ENCODE measurements at places on chromosomes 4 and X. TPM values are rescaled to one million over a fixed set of nuclear protein-coding genes. Genes with fewer than 3 reads are reported as not detected.
A peak's percentile ranks its signal among the peaks of the same experiment; 100 is the strongest.

The FHDC1 gene
- 0.32 TPM for polyA plus RNA-seq

The PF4V1 gene
- not detected for polyA plus RNA-seq

The IL9R gene
- polyA plus RNA-seq: 0.13 TPM

The EPGN gene
- polyA plus RNA-seq: not detected

The BBS7 gene
- polyA plus RNA-seq: 11.1 TPM

The TNIP3 gene
- 0.38 TPM for polyA plus RNA-seq

The CITED1 gene
- 0.30 TPM for polyA plus RNA-seq

The MAGEA2B gene
- not detected for polyA plus RNA-seq

- DNase-seq: no peak
Observed at GRCh38 chr4:102454268-102454667, 46.9 kb upstream of the NFKB1 start.

DNA sequence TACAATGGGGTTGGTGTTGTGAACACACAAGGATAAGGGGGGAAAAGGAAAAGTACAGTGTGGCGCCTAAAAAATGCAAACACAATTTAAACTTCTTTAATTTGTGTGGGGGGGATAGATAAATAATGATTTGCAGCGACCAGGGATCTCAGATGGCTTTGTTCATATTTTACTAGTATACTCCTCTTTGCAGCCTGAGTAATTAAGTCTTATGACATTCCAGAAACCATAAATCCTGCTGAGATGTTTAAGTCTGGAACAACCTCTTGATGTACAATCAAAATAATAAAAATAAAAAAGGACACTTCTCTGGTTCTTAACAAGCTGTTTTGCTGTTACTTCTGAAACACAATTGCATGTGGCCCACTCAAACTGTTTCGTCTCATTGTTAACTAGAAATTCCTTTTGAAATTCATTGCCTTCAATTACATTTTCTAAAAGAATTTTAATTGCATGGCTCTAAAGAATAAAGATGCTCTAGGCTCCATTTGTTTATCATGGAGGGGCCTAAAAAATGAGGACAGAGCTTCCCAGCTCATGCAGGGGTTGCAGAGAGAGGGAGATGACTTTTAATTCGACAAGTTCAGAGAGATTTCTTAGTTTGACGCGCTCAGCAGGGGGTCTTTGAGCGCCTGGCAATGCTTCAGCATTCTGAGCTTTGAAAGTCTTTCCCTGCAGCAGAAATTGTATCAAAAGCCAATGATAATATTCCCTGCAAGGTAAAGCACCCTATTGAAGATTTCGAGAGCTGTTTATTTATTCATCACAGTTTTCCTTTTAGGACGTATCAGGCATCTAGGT is 892.4 kb upstream of the TENM3 start:
- no peak for DNase-seq

GRCh38 chrX:40424259-40424658 is 156.5 kb upstream of the ATP6AP2 start:
- no peak for DNase-seq

GRCh38 chrX:150868625-150869024 is 29.8 kb downstream of the CD99L2 start:
- DNase-seq: no peak

GRCh38 chrX:109774706-109775105 is 41.6 kb upstream of the ACSL4 start:
- peak; percentile 11 for DNase-seq

DNA sequence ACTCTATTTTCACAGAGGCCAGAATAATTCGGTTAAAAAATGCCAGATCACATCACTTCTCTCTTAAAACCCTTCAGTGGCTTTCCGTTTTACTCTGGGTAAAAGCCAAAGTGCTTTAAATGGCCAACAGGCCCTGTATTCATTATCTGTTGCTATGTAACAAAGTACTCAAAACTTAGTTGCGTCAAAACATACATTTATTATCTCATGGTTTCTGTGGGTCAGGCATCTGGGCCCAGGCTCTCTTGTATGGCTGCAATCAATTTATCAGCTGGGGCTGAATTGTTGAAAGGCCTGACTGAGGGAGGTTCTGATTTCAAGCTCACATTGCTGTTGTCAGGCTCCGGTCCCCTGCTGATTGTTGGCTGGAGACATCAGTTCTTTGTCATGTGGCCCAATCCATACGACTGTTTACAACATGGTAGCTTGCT is 72.7 kb upstream of the H2AZ1 start:
- DNase-seq: no peak

GRCh38 chrX:18886344-18887161 is 97.4 kb downstream of the PHKA2 start:
- DNase-seq: peak; percentile 84

DNA sequence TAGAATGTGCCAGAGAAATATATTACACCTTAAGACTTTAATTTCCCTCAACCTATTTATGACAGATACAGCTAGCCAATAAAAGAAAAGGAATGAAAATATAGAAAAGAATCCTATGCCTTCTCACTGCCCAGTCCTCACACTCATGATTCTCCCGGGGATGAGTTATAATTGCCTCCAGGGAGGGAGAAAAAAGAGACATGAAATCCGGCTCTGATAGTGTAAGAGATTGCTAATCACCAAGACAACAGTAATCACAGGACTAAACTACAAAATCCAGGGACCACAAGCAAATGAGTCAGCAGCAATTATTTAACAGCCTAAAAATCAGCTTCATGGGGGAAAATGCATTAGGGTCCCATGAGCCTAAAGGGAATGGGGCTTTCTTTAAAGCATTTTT is 95.9 kb upstream of the DUSP21 start:
- DNase-seq: peak; percentile 9

DNA sequence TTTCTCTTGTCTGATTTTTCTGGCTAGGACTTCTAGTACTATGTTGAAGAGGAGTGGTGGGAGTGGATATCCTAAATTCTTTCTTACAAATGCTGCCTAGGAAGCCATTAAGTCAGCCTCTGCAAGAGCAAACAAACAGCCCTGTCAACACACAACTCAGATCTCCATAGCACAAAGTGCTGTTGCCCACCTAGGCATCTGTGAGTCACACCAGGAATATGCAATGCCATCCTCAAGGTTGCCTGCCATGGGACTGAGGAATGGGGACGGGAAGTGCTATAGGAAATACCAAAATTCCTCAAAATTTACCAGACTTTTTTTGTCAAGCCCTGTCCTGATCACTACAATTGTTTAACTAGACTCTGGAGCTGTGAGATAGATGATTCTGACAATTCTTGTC is 466.9 kb downstream of the FSTL5 start:
- DNase-seq: peak; percentile 4

DNA sequence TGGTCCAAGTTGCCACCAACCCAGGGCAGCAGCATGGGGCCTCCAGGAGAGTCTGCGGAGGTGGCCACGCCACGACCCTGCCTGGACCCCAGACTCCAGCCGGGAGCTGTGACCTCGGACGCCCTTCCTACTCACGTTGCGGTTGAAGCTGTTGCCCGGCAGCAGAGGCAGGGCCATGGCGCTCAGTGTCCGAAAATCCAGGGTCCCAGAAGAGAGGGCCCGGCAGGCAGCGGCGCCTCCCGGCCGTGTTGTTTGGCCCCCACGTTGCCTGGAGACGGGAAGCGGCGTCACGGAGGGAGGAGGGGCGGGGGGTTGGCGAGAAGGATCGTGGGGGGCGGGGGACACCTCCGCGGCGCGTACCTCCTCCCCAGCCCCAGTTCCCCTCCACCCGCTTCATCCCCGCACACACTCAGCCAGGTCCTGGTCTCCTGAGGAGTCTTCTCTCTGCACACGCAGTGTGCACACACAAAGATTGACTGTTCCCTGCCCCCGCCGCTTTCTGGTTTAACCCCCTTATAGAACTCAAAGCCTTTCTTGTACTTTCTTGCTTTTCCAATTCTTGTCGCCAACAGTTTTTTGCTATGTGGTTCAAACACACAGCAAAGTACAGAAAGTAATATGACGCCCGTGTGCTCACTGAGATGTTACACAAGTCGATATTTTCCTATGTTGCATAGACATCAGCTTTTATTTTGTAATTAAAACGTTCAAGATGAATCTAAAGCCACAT is at the start of gene EFHC2:
EFHC2 (minus strand) TSS at position 261 of the 730 bp plus-strand sequence; CDS start at position 177, 84 bp downstream.
- peak; percentile 6 for DNase-seq

GRCh38 chr4:88928852-88929251 is 128.1 kb downstream of the FAM13A start:
- no peak for DNase-seq

DNA sequence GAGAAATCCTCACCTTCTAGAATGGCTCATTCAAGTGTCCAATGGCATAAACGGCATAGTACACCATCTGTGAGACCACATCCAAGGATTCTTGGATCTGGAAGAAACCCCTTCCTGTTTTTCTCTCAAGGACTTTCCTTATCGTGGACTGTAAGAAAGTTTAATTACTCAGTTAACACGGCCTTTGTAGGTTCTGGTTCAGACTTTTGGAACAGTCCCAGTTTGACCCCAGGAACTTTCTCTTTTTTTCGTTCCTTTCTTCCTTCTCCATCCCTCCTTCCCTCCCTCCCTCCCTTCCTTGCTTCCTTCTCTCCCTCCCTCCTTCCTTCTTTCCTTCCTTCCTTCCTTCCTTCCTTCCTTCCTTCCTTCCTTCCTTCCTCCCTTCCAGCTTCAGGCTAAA is 343.5 kb upstream of the SMIM31 start:
- no peak for DNase-seq

DNA sequence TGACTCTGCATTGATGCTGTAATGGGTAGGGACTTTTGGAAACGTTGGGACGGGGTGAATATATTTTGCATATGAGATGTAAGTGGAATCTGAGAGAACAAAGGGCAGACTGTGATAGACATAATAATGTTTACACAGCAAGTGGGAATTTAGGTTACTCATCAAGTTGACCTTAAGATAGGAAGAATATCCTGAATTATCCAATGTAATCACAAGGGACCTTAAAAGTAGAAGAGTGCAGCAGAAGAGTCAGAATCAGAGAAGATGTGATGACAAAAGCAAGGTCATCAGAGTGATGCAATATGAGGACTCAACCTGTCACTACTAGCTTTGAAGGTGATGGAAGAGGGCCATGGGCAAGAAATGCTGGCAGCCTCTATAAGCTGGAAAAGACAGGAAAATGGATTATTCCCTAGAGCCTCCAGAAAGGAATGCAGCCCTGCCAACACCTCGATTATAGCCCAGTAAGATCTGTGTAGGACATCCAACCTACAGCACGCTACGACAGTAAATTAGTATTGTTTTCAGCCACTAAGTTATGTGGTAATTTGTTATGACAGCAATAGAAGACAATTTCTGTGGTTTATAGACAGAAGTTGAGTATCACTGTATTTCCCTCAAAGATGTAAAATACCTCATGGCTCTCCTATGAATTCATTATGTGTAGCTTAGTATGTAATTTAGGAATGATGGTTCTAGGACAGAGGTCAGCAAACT is 26.4 kb downstream of the MORC4 start:
- DNase-seq: no peak

GRCh38 chrX:15114743-15115566 is 154.9 kb downstream of the ASB9 start:
- DNase-seq: no peak

DNA sequence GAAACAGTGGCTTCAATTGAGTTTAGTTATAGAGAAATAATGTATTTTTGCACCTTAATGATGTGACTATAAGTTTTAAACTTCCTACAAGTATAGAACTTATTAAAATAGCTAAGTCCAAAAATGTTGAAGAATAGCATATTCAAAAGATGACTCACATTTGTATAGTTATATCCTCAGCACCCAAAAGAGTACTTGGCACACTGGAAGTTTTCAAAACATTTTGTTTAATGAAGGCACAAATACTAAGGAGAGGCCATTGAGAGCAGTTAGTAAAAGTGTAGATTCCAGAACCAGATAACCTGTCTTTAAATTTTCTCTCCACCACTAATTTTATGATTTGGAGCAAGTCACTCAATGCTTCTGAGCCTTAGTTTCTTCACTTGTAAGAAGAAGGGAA is 226.9 kb upstream of the MID1 start:
- DNase-seq: no peak

- no peak for DNase-seq
Observed at GRCh38 chr4:156553659-156554058, 417.9 kb downstream of the PDGFC start.

DNA sequence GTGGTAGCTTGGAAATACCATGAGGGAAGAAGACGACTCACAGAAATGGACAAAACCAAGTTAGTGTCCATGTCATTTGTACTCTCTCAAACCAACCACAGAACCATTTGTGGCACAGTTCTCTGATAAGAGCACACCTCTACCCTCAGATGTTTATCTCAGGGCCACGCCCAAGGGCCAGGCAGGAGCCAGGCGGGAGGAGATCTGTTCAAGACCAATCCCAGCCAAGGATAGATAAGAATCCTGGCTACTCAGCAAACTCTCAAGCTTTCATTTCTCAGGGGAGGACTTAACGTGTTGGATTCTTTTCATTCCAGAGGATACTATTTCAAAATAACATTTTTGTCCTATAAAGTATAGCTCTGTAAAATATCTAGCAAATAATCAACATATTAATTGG is 95.0 kb downstream of the NYX start:
- DNase-seq: no peak
